ENCODE measurements at places on chromosomes 11 and 22.
A peak's percentile ranks its signal among the peaks of the same experiment; 100 is the strongest.

- no peak for DNase-seq
Observed at GRCh38 chr11:102886999-102887398, 12.2 kb upstream of the MMP12 start.

GRCh38 chr11:6856871-6857270 lies 6.0 kb upstream of the OR10A2 start:
- peak; percentile 1 for DNase-seq

GRCh38 chr11:134060316-134060715 lies 8.6 kb upstream of the JAM3 start:
- no peak for DNase-seq

GRCh38 chr11:85965202-85965601 lies 103.7 kb downstream of the PICALM start:
- DNase-seq, result peak; percentile 89

DNA sequence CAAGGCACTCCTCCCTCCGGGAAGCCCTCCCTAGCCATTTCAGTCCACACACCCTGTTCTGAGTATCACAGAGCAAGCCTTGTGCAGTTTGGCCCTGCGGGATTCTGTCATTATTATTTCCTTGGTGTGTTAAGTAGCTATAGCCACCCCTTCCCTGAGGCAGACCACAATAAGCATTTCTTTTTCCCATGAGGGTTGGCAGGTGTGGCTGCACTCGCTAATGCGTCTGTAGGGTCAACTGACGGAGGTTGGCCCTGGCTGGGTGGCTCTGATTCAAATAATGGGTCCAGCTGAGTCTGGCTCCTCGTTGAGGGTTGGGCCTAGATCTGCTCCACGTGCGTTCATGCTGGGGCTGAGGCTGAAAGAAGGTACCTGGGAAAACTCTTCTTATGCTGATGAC lies 5.1 kb downstream of the F2 start:
- DNase-seq, result no peak

GRCh38 chr22:45026511-45026910 lies 16.7 kb upstream of the PHF21B start:
- DNase-seq, result no peak

GRCh38 chr11:122723576-122723975 lies 68.1 kb downstream of the UBASH3B start:
- peak; percentile 57 for DNase-seq

DNA sequence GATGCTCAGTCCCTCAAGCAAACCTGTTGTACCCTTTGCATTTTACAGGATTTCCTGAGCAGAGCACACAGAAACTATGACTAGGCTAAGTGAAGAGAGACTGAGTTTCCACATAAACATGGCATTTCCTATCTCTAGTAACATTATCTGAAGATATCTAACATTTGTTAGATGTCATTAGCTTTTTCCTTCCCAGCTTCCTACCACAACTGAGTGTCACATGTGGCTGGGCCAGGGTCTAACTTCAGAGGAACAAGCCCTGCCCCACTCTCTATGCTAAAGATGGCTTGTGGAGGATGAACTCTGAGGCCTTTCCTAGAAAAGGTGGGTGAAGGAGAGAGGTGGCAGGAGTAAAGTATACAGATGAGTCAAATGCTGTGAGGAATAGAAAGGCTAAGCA lies 16.5 kb downstream of the C22orf42 start:
- no peak for DNase-seq

DNA sequence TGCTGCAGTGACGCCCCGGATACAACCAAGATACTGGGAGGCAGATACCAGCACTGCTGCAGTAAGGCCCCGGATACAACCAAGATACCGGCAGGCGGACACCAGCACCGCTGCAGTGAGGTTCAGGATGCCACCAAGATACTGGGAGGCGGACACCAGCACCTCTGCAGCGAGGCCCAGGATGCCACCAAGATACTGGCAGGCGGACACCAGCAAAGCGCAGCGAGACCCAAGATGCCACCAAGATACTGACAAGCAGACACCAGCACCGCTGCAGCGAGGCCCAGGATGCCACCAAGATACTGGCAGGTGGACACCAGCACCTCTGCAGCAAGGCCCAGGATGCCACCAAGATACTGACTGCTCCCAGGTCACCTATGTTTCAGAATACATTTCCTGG lies 225.2 kb downstream of the BRD1 start:
- DNase-seq, result no peak

GRCh38 chr11:61377461-61378160 lies 14.8 kb upstream of the TMEM216 start:
- peak; percentile 62 for DNase-seq

- DNase-seq, result peak; percentile 91
Observed at GRCh38 chr11:75347781-75348566, 3.5 kb downstream of the ARRB1 start.

- no peak for DNase-seq
Observed at GRCh38 chr11:8342821-8343681, 79.4 kb upstream of the LMO1 start.

DNA sequence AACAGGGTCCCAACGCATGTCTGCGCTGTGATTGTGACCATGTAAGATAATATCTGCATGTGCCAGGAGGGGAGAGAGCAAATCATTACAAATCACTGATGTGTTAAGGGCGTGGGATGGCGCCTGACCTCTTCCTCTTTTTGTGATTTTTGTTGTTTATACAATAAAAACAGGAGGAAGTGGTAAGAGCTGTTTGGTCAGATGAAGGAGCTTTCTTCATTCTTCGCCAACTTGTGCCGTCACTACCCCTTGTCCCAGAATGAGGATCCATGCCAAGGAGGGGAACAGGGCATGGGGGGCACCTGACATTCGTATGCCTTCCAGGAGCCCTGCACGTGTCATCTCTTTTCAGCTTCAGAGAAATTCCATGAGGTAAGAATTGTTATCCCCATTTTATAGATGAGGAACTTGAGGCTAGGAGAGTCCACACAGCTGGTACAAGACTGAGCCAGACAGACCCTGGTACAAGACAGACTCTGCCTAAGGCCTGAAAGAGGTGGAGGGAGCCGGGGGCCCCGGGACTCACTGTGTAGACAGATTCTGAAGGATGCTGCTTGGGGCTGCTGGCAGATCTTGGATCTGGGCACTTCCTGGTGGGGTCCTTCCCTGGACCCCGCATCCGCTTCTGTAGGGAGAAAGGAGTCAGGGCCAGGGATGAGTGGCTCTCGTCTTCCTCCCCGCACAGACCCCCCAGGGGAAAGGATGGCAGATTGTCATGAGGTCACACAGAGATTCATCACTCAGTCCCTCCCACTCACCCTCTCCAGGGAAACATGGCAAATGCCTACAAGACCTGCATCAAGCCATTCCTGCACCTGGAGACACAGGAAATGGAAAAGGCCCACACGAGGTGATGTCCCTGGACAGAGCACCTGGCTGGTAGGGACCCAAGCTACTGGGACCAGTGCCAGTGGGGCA lies 34.6 kb downstream of the NFAM1 start:
- no peak for DNase-seq

Data from cardiac fibroblast (primary cell).